Stimulated activated CD8-positive, alpha-beta memory T cell treated with anti-CD3 and anti-CD28 coated beads, Interleukin-7, amount 100 ng/mL, for 1 hour (primary cell): ENCODE measurements at places on chromosomes 2 and 18.

DNA sequence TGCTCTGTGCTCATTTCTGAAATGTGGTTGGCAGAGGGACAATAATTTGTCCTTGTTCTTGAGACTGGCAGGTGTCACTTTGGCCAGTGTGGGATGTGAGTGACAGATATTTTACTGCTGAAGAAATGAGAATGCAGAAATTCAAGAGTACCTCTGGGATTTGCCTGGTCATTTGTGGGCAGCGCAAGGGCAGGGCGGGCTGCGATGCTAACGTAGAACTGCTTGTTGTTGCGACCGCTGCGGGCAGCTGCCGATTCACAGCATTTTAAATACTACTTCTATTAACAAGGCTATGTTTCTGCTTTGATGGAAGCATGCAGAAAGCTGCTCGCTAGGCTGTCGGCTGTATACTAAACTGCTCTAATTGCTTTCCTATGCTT lies 268.6 kb downstream of the FIGN start:
- no peak for DNase-seq

DNA sequence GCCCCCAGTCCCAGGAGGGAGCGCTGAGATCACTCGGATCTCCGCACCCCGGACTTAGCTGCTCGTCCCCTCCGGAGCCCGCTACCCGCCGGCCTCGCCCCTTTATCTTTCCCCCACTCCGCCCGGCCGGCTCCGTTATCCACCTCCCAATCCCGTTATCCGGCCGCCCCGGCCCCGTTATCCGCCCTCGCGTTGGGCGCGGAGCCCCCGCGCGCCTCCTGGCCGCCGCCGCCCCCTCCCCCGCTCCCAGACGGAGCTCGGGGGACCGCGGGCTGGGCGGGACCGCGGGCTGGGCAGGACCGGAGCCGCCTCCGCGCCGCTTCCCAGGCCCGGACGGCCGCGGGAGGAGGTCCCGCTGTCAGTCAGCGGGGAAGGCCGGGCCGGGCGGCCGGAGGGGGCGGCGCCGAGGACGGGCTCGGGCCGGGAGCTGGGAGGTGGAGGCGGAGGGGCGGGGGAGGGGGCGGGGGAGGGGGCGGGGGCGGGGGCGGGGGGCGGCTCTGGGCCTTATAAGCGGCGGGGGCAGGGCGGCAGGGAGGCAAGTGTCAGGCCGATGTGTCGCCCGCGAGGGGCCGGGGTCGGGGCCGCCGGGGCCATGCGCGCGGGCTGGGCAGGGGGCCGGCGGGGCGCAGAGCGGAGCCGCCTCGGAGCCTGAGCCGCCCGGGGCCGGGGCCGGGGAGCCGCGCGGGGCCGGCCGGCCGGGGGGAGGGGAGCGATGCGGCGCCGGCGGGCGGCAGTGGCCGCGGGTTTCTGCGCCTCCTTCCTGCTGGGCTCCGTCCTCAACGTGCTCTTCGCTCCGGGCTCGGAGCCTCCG lies at the start of gene PKDCC:
Gene PKDCC (plus strand): TSS at position 534 of the 811 bp plus-strand sequence. CDS start 179 bp downstream, at position 713.
- no peak for DNase-seq

- no peak for DNase-seq
Observed at GRCh38 chr18:47911877-47912276, 18.6 kb downstream of the SMAD2 start.

- DNase-seq: no peak
Observed at GRCh38 chr2:195672674-195673073, 15.6 kb downstream of the SLC39A10 start.

DNA sequence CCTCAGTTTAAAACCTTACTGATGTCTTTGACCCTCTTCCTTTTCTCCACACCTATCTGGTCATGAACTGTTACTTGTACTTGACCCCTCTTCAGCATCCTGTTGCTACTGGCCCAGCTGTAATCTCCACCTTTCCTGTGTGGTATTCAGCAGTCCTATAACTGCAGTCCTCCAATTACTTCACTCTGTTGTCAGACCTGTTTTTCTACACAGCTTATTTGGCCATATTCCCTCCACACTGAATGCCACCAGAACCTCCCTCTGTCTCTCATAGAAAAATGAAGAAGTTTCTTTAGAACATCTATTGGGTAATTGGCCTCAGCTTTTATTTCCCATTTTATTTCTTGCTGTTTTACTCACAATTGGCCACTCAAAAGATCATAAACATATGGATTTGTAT lies 155.4 kb downstream of the ASXL3 start:
- DNase-seq: no peak

- no peak for DNase-seq
Observed at GRCh38 chr2:43540021-43540779, 55.6 kb downstream of the THADA start.

GRCh38 chr2:236787885-236788284 lies 218.3 kb downstream of the ACKR3 start:
- no peak for DNase-seq

- DNase-seq: no peak
Observed at GRCh38 chr2:54424555-54425163, 31.5 kb upstream of the SPTBN1 start.

DNA sequence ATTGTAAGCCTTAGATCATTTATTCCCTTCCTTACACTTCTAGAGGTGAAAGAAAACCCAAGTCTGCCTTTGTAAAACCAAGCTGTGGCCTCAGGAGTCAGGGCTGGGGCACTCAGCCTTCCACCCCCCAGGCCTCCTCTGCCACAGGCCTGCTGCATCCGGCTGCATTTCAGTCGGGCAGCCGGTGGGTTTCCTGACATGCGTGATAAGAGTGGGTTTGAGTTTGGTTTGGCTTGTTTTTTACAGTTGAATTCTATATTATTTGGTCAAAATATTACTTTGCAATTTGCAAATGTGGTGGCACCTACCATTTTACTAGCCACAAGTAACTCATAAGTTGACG lies 42.4 kb downstream of the ADI1 start:
- DNase-seq: no peak

DNA sequence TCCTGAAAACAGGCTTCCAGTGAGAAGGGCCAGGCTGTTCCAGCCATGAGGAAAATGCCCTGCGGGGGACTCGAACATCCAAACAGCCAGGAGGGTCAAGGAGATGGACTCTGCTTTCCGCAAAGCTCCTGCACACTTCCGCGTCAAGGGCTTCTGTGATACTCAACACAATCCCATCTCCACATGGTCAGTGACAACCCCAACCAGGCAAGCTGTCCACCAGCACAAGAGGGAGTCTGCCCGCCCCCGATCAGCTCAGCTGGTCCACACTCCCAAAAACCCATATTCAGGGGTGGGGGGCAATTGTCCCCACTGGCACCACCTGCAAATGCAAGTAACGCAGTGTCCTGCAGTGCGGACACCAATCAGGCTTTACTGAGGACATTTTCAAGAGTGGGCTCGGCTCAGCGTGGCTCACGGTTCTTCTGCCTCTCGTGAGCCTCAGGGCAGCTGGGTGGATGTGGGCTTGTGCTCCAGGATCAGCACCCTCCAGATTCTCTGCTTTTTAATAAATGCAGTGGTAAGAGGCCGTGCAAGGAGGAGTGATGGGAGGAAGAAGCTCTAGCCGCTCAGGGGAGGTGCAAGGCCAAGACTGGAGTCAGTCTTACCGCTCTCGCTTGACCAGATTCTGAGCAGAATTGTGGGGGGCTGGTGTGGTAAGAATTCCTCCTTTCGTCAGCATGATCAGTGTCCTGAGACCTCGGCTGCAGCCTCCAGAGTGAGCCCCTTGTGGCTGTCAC lies 19.5 kb upstream of the CIDEA start:
- no peak for DNase-seq

GRCh38 chr2:192315543-192315942 lies 120.8 kb upstream of the TMEFF2 start:
- DNase-seq: no peak

GRCh38 chr2:19355416-19355821 lies 3.0 kb downstream of the OSR1 start:
- DNase-seq: no peak

DNA sequence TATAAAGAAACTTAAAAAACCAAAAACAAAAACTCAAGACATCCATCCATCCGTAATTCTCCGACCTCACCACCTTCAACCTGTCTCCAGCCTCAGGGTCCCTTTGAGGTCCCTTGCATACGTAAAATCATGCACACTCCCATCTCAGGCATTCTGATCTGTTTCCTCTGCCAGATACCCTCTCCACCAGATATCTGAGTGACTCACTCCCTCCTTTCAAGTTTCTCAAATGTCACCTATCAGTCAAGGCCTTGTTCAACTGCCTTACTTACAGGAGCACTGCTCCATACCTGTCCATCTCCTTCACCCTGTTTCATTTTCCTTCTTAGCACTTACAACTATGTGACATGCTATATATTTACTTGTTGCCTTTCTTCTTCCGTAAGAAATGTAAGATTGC lies 369.3 kb downstream of the NBAS start:
- DNase-seq: no peak

DNA sequence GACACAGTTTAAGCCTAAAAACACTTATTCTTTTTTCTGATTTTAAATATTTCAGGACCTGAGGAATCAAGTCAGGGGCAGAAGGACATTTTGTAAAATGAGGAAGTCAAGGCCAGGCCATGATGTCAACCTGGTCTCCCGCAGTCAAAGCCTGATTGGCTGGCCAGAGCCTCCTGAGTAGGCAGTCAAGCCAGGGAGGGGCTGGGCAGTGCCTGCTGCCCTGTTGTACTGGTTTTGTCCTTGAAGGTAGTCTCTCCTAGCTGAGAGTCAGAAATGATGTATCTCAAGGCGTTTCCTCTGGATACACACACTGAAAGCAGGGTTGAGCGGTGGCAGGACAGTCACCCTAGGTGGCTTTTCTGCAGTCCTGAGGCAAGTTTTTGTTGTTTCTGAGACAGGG lies 19.8 kb downstream of the CCT7 start:
- DNase-seq: no peak

GRCh38 chr2:81876624-81877023 lies 1572.1 kb upstream of the LRRTM1 start:
- DNase-seq: no peak

GRCh38 chr2:225074919-225075681 lies 32.8 kb upstream of the DOCK10 start:
- DNase-seq: no peak

DNA sequence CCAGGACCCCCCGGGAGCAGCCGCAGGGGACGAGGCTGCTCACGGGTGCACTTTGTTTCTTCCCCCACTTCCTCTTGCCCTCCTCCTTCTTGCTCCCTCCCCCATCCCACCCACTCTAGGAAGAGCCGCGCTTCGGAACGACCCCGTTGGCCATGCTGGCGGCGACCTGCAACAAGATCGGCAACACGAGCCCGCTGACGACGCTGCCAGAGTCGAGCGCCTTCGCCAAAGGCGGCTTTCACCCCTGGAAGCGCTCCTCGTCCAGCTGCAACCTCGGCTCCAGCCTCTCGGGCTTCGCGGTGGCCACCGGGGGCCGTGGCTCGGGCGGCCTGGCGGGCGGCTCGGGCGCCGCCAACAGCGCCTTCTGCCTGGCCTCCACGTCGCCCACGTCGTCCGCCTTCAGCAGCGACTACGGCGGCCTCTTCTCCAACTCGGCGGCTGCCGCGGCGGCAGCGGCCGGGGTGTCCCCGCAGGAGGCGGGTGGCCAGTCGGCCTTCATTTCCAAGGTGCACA lies 1.3 kb downstream of the SP9 start:
- DNase-seq: no peak

DNA sequence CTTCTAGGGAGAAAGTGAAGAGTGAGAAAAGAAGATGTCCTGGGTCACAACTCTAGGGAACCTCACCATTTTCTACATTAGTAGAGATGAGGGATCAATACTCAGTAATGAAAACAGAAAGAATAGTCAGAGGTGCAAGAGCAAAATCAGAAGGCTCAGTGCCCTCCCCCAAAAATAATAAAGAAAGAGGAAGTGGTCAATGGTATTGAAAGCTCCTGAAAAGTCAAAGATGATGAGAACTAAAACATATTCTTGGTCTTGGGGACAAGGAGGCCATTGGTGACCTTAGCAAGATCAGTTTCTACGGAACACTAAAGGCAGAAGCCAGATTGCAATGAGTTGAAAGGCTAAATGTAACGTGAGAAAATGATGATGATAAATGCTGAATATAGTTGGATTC lies 24.5 kb upstream of the MYO1B start:
- no peak for DNase-seq

- no peak for DNase-seq
Observed at GRCh38 chr18:8807488-8807805, 102.1 kb downstream of the MTCL1 start.

GRCh38 chr2:122191331-122191730 lies 435.9 kb downstream of the TSN start:
- DNase-seq: no peak

GRCh38 chr2:132550946-132551345 lies 119.1 kb downstream of the LYPD1 start:
- DNase-seq: no peak

DNA sequence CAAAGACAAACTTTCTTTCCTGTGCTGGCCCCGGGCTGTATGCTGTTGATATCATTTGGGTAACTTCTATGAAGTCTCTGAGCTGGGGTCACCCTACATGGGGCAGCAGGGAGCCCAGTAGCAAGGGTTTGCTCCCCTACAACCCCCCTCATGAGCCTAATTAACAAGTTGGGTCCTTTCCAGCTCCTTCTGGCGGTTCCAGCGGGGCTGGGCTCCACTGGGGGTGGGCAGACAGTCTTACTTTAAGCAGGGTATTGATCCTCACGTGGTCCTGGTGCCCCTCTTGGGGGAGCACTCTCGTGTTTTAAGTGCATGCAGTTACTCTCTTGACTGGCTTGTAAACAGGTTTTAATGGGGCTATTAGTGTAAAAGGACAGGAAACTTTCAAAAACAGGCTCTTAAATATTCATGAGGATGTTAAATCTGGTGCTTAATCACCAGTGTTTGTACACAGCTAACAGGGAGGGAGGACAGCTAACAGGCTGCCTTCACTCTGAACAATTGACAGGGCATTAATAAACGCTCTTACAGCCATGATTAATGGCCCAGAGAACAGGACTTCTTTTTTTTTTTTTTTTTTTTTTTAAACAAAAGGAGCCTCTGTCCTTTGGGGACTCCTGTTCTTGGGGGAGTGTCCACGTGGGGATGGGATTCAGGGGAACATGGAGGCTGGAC lies 36.6 kb upstream of the SKOR2 start:
- DNase-seq: no peak

- no peak for DNase-seq
Observed at GRCh38 chr18:44958455-44958854, 277.8 kb downstream of the SETBP1 start.

GRCh38 chr2:161722547-161723503 lies 98.6 kb downstream of the SLC4A10 start:
- DNase-seq: no peak

GRCh38 chr2:108586116-108586515 lies 51.8 kb downstream of the LIMS1 start:
- no peak for DNase-seq

GRCh38 chr2:112646102-112646719 lies 472 bp downstream of the SLC20A1 start:
- no peak for DNase-seq

DNA sequence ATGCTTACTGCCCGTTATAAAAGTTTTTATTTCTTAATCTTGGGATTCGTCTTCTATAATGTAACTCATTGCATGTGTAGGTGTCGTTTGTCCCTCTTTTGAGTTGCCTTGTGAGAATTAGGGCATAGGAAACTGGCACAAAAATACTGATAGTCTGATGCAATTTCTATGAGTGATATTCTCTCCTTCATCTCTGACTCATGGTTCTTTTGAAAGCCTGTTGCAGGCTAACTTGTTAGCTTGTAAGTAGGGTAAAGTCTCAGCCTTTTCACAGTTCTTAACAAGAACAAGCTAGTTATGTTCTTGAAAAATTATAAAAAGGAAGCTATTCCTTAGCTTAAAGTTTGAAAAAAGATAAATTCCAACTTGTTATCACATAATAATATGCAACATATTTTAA lies 1085.4 kb upstream of the NRXN1 start:
- DNase-seq: no peak
